Bronchial epithelial cell (primary cell): ENCODE measurements at places on chromosomes 11 and 22. TPM values are rescaled to one million over a fixed set of nuclear protein-coding genes. Genes with fewer than 3 reads are reported as not detected.

DNA sequence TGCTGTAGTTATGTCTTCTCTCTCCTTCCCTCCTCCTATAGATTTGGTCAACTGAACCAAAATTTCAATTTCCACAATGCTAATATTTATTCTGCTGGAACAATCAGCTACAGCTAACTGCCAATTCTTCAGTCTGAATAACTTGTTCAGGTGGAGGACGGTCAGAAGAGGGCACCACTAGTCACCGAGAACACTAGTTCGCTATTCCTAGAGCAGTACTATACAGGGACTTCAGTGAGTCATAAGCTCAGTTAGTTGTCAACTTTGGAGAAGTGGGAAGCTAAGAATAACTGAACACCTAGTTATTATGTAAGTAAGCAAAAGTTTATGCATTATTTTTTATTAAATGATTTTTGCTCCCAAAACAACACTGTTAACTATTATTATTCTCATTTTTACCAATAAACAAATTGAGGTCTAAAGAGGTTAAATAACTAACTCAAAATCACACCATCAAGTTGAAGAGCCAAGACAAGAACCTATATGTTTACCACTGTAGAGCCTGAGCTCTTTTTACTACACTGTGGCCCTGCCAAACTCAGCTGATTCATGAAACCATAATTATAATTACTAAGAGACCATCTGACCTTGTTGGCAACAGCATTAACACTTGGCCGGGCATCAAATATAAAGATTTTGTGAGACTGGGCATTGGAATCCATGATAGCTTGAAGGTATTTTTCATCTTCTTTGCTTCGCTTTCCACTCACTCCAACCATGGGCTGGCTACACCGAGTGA, 59.0 kb downstream of the CEP57 start:
- peak; percentile 77 for DNase-seq

GRCh38 chr22:43994006-43994405, 30.1 kb upstream of the PARVB start:
- DNase-seq = no peak

DNA sequence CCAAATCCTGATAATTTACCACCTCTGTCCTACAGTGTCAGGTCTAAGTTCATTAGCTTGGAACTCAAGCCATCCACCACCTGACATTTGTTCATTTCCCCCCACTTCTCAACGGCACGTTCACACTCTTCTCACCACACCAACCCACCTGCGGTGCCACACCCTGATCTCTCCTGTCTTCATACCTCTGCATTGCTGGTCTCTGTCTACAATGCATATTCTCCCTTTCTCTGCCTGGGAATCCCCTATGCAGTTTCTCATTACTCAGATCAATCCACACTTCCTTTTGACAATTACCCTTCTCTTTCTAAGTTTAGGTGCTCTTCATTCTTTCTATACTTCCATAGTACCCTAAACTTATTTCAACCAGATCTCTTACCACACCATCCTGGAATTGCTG, 20.4 kb upstream of the EMSY start:
- DNase-seq = no peak

The GRIK4 gene
- not detected in 2 replicates for total RNA-seq
